ENCODE measurements at places on chromosomes 7 and 10.

DNA sequence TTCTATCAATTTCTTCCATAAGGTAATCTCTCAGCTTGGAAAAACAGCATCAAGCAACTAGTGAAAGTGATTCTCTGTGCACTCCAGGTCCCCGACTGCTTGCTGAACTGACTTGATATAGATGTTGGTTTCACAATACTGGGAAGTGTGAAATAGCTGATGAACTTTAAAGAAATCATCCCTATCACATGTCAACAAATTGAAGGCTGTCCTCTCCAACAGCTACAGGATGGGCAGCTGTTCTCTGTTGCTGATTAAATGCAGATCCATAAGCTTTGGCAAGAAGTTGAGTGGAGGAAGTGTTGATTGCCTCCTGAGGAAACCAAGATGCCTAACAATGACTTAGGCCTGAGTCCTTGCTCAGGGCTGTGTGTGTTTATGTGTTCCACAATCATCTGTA is 130.4 kb upstream of the GDF10 start:
- no peak for DNase-seq

DNA sequence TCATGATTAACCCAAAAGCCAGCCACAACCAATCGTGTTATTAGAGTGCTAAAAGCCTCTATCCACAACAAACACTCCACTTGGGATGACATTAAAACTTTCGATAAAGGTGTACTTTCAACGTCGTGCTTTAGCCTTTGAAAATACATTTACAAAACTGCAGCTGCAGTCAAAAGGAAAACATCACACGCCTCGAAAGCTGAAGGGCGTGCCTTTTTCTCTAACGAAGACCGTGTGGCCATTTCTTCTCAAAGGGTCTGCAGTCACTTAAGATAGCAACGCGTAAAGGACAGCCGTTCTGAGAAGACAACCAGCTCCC is 1.1 kb downstream of the ARHGAP12 start:
- DNase-seq, result peak; percentile 39

DNA sequence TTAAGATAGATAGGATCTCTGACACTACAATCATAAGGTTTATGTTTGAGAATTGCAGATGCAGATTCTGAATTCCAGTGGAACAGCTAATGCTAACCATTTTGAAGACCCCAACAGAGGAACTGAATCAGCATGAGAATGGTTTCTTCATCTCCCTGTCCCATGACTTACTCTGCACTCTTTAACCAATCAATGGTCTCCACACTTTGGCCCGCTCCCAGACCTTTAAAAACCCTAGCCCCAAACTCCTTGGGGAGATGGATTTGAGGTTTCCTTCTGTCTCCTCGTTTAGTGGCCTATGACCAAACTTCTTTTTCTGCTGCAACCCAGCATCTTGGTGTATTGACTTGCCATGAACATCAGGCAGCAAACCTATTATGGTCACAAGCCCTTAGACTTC is 804.9 kb downstream of the LRMDA start:
- no peak for DNase-seq

GRCh38 chr10:23676296-23676695 is 237.4 kb downstream of the OTUD1 start:
- no peak for DNase-seq
